Ovary (tissue), 10 donors: ENCODE measurements at places on chromosomes 12 and 14. TPM values are rescaled to one million over a fixed set of nuclear protein-coding genes. Genes with fewer than 3 reads are reported as not detected.
A peak's percentile ranks its signal among the peaks of the same experiment; 100 is the strongest.

TTLL5 gene
- 26.6 TPM for total RNA-seq

ANKRD33 gene
- total RNA-seq = not detected

ESRRB gene
- 0.40 TPM for total RNA-seq

ACOT4 gene
- 0.28 TPM for total RNA-seq

CAND1 gene
- total RNA-seq = 141 TPM

DNA sequence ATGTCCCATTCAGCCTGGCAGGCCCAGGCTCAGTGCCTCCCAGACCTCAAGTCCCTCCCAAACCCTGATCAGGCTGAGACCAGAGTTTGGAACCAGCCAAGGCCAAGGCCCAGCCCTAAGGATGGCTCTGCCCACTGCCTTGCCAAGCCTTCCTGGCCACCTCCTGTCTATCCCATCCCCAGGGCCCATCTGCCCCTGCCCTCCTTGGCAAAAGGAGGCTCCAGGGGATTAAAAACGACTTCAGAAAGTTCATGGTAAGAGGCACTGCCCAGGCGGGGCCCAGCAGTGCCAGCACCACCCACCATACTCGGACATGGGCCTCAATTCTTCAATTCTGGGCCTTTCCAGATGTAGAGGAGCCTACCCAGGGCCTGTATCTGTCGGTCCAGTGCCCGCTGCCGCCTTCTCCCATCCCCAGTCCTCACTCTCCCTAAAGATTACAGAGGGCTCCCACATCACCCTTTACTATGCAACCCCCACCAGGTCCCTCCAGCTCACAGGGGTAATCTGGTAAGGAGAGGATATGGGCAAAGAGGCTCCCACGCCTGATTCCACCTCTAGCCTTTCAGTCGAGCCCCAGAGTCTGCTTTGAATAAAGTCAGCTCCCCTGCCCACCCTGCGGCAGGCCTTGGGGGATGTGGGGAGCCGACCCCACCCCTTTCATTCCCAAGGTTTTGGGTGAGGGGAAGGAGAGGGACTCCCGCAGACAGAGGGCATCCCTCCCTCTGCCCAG lies 932 bp downstream of the ADCY6 start:
- H3K36me3 ChIP-seq = no peaks in the 10 kb centered on the region
- H3K27me3 ChIP-seq = no peaks in the 10 kb centered on the region

- no peak overlapping the region for H3K27ac ChIP-seq
- no peaks in the 10 kb centered on the region for H3K27me3 ChIP-seq
- DNase-seq = no peak
- no peaks in the 10 kb centered on the region for H3K36me3 ChIP-seq
- no peaks in the 10 kb centered on the region for H3K4me1 ChIP-seq
- no peak overlapping the region for H3K4me3 ChIP-seq
These were observed 88.8 kb downstream of the SINHCAF start for GRCh38 chr12:31236998-31237637.

GRCh38 chr12:57008178-57008577 lies 1.8 kb upstream of the ZBTB39 start:
- no peak overlapping the region for H3K27ac ChIP-seq
- DNase-seq = no peak
- no peaks in the 10 kb centered on the region for H3K27me3 ChIP-seq
- no peaks in the 10 kb centered on the region for H3K36me3 ChIP-seq
- no peak overlapping the region for H3K4me3 ChIP-seq

- no peak for DNase-seq
- no peaks in the 10 kb centered on the region for H3K36me3 ChIP-seq
- no peak overlapping the region for H3K4me3 ChIP-seq
- H3K4me1 ChIP-seq = peaks cover 2% of the 10 kb centered on the region
These were observed 214.7 kb downstream of the PHLDA1 start for GRCh38 chr12:75816897-75817296.

DNA sequence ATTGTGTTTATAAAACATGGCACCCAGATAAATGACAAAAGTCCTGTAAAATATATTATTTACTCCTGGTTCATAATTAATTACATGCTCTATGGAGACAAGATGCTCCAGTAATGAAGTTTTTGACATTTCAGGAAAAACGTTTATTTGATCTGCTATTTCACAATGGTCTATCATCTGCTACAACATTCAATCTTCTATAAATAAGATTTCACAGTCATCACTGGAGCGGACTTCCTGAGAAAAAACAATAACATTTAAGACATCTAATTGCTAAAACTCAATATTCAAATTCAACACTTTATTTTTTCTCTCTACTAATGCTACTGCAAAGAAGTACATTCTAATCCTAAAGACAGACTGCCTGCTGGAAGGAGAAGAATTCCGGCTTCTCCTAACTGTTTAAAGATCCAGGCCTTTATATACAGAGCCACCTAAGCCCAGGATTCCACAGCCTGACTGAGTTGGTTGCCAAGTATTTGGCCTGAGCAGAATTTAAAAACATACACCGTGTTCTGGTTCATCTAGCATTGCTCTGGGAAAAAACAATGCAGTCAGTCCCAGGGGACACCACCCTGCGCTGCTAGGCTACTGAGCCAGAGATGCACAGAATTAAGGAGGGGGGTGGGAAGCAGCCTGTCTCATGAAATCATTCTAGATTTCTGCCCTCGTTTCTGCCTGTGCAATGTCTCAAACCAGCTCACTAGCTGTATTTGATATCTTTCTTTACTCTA lies 58.0 kb downstream of the TMTC1 start:
- H3K4me3 ChIP-seq = no peak overlapping the region
- H3K27ac ChIP-seq = no peak overlapping the region
- H3K27me3 ChIP-seq = no peaks in the 10 kb centered on the region
- peak; percentile 45 for DNase-seq

DNA sequence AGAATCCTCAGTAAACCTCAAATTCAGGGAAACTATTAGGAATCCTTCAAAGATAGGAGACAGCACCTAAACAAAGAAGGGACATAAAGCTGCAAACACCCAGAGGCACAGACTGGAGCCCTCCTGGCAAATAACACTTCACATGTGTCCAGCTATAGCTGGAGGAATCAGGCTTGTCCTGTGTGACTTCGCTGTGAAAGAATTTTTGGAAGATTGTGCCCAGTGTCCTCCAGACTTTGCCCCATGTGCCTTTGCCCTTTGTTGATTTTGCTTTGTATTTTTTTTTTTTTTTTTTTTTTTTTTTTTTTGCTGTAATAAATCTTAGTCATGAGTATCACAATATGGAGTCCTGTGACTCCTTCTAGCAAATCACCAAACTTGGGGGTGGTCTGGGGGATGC lies 136.8 kb downstream of the KCNH5 start:
- no peaks in the 10 kb centered on the region for H3K27me3 ChIP-seq
- H3K4me3 ChIP-seq = no peak overlapping the region
- H3K36me3 ChIP-seq = no peaks in the 10 kb centered on the region
- H3K27ac ChIP-seq = no peak overlapping the region
